SJCRH30 (cell line): ENCODE measurements at places on chromosomes 2 and 18. TPM values are rescaled to one million over a fixed set of nuclear protein-coding genes. Genes with fewer than 3 reads are reported as not detected.

- no peak for DNase-seq
These were observed 54.7 kb upstream of the ID2 start for GRCh38 chr2:8627019-8627691.

DNA sequence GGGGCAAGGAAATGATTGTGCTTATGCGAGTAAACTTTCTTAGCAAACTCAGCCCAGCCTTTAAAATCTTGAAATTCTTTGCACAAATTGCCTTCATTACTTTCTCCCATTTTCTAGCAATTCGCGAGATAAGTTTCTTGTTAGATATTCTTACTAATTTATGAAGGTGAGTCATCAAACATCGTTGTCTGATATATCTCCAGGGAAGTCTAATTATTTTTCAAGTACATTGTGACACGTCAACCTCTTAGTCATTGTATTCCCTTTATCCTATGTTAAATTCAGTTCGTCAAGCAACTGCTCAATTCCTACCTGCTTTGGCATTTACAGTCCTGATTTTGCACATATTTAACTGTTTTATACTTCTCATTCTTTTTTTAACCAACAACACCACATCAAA is 854.5 kb upstream of the CRIM1 start:
- no peak for DNase-seq

DNA sequence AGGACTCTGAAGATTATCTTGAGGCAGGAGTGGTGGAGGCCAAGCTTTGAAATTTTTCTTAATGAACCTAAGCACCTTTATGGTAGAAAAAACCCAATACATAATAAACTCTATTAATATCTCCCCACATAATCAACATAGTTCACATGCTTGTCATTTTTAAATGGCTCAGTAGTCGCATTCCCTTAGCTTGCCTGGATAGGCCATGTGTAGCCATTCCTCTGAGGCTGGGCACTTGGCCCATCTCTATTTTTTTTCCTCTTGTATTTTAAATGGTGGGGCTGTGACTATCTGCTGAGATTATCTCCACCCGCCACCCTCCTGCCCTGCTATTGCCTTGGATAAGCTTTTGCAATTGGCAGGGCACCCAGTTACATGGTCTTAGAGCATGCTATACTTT is 143.1 kb downstream of the FHOD3 start:
- DNase-seq, result no peak

DNA sequence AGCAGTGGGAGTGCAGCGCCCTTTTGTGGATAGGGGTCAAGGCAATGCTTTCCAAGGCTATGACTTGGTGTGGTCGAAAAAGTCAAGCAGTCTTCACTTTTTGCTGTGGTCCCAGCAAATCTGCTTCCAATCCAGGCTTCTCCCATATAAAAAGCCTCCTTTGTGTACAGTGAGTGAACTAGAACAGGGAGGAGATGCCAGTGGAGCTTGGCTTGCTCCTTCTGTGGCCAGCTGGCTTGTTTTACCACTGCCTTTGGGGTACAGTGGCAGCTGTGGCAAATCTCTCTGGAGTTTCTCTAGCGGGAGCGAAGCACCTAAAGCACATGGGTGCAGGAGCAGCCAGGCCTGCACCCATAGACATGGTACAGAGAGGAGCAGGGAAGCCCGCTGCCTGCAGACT is 103.5 kb downstream of the MSH2 start:
- DNase-seq, result no peak

DNA sequence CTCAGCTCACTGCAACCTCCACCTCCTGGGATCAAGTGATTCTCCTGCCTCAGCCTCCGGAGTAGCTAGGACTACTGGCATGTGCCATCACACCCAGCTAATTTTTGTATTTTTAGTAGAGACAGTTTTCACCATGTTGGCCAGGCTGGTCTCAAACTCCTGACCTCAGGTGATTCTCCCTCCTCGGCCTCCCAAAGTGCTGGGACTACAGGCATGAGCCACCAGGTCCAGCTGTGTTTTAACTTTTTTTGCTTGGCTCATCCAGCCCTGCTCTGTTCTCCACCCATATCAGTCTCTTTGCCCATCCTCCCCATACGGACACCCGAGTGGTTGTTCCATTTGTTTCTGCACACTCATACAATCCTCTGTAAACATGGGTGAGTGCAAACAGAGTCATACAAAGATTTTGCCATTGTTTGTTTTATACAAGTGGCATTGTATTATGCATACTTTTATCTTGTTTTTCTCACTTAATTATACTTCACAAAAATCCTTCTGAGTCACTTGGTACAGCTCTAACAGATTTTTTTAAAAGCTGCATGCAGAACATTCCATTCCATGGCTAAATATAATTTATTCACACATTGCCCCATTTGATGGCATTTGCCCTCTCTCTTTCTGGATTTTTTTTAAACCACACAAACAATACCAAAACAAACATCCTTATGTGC is 5.3 kb downstream of the APOB start:
- no peak for DNase-seq

DNA sequence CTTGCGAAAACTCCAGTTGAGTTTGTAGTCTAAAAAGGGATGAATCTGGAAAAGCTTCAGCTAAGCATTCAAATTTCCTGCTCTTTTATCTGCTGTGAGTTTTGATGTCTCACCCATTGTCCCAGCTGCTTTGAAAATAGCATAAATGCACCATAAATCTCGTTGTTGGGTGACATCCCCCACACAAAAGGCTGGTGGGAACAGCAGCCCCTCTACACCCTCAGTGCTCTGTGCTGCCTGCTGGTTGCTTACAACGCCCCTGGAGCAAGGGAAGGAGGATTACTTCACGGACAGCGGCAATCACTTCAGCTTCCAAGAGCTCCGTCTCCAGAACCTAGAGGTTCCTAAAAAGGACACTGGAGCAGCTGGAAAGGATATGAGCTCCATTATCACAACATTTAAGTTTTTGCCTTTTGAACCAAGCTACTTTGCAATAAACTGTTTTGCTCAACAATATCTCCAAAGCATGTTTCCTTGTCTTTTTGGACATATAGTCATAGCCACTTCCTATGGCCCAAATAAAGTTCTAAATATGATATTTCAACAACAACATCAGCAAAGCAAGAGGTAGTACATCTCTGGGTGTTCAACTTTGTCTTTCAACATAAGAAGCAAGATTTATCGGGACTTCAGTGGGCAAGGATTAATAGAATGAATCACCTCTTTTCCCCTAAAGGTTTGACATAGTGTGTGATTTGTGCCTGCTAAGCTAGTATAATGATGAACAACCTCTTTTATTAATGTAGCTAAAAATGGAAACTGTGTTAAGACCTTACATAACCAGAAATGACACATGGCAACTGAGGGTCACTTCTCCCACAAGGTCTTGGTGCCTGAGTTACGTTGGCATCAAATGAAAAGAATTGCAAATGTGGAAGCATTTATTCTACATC is 413.5 kb downstream of the TXNL1 start:
- no peak for DNase-seq

GRCh38 chr18:32919799-32920198 is 147.0 kb upstream of the KLHL14 start:
- DNase-seq, result no peak

DNA sequence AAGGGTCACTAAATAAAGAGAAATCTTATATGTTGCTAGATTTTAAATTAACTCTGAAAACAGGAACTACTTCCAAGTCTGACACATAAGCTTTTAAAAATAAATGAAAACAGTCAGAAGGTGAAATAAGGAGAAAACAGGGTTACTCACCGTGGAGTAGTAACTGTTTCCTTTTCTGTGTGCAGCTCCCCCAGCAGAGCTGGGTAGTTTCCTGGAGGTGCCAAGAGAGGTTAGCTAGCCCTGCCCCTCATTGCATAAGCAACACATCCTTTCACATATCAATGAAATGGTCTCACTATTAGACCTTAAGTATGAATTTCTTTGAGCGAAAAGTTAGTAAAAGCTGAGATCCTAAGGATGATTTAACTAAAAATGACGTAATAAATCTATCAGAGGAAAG is 54.0 kb upstream of the GPR75 start:
- no peak for DNase-seq

GRCh38 chr2:42463570-42463969 is 30.2 kb downstream of the KCNG3 start:
- DNase-seq, result no peak

- DNase-seq, result no peak
These were observed 322.4 kb downstream of the ALK start for GRCh38 chr2:29598978-29599377.

The CAVIN2 gene
- 8.6 and 10.2 TPM in 2 replicates for total RNA-seq

The ZNF532 gene
- 26.2 and 27.7 TPM in 2 replicates for total RNA-seq

The CGREF1 gene
- total RNA-seq, result 0.08 TPM in 1 of 2 replicates, not detected in the other

The IL36B gene
- total RNA-seq, result not detected in 2 replicates
